ENCODE measurements at places on chromosomes 12 and 14.

- DNase-seq: peak; percentile 95
Observed at GRCh38 chr12:132559652-132560363, 50.6 kb downstream of the LRCOL1 start.

GRCh38 chr12:20011200-20011599 lies 357.1 kb upstream of the PDE3A start:
- no peak for DNase-seq

GRCh38 chr12:132364348-132364902 lies 35.0 kb upstream of the GALNT9 start:
- DNase-seq: no peak

DNA sequence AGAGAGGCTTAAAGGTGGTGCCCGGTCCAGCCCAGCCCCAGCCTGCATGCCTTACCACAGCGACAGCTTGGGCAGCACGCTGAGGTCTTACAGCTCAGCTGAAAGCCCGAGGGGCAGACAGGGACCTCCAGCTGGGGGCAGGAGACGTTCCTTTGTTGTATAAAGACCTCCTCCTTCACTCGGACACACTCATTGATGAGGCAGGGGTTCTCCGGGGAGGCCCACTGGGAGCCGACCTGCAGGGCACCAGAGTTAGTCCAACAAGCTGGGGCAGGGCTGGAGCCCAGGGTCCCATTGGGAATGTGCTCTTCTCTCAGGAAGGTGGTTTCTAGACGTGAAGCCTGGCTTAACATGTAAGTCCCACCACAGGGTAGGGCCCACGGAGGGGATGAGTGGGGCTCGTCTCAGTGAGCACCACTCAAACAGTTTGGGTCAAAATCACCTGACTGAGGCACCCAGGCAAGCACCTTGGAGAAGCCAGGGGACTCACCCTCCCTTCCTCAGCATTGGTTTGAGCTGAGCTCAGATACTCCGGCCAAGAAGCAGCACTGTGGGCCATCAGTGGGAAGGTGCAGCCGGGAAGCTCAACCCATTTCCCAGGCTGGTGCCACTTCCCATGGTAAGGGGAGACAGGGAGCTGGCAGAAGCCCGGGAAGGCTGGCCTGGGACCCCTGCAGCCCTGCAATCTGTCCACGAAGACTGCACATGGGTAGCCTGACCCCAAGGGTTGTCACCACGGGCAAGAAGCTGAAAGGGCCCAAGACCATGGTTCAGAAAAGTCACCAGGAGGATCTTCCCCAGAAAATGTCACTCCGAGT lies 24.3 kb upstream of the ANO2 start:
- no peak for DNase-seq

DNA sequence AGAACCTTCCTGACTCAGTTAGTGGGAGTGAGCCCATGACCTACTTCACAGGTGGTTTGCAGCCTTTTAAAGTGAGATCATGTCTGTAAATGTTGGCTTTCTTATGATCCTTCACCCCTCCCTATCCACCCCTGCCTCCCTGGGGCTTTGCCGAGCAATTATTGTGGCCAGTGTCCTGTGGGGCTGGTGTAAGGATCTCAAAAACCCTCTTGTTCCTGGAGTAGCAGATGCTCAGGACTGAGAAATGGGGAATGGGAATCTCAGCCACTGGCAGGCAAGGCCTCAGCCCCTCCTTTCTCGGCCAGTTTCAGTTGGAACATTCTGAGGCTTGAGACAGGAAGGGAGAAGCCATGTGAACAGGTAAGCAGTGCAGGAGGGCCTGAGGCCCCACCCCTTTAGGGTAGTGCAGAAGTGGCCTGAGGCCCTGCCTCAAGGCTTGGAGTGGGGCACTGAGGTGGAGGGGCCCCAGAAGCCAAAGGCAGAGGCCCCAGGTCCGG lies 53.8 kb downstream of the PLEKHG3 start:
- no peak for DNase-seq

DNA sequence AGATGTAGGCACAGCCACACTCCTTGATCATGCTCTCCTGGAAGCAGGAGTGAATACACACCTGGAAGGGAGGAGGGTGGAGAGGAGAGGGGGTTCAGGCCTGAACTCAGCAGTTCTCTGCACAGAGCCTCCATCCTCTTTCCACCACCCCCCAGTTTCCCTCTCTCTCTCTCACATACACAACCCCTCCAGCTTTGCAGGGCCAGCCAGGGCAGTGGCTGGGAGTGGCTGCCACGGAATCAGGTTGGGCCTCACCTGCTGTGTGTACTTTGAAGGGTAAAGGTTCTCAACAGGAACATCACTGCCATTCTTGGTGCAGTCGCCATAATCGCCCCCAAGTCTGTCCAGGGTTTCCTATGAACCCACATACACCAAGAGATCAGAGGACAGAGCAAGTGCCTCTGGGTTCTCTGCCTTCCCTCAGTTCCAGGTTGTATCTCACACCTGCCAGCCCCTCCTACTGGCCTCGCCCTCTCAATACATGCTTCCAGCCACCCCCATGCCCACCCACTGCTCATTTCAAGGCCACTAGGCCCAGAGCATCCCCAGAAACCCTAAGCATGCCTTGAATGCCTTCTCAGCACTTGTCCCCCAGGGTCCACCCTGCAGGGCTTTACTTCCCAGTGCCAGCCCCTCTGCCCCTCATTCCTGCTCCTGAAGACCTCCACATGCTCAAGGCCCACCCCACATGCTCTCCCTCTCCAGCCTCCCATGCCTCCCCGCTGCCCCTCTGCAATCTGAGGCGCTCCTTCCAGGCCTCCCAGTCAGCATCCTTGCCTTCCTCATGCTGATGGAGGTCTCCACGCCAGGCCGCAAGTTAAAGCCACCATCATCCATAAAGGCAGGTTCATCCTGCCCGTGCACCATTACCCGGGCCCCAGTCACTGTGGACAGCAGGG lies 12.9 kb upstream of the TNFRSF1A start:
- DNase-seq: no peak

- DNase-seq: no peak
Observed at GRCh38 chr12:109266106-109266879, 42.8 kb downstream of the FOXN4 start.

- no peak for DNase-seq
Observed at GRCh38 chr12:95484524-95484923, 10.6 kb downstream of the METAP2 start.

DNA sequence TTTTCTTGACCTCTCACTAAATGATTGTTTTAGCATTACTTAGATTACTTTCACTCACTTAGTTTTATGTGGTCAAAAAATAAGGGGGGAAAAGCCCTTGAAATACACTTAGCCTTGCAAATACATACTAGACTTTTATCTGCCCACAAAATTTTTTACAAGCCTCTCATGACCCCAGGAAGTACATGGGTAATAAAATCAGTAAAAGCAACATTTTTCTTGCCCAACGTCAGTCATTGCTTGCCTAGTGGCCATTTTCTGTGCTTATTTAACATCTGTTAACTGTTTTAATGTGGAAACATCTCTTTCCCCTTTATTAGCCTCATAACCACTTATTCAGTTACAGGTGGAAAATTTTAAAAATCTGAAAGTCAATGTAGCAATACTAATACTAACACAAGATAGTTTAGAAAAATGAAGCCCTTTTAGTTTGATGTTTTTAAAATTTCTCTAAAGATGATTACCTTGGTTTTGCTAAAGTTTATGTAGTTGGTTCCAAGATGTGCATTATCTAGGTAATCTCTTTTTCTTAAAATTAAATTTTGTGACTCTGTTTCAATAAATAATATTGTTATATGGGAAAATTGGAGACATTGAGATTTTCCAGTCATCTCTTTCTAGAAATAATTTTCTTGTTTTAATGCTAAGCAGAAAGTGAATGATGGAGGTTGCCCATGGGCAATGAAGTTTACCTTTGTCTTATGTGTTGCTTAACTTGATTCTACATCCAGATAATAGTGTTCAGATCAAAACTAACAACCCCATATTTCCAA lies 175.5 kb downstream of the TMTC2 start:
- no peak for DNase-seq

- no peak for DNase-seq
Observed at GRCh38 chr12:88361493-88361892, 218.8 kb downstream of the KITLG start.

DNA sequence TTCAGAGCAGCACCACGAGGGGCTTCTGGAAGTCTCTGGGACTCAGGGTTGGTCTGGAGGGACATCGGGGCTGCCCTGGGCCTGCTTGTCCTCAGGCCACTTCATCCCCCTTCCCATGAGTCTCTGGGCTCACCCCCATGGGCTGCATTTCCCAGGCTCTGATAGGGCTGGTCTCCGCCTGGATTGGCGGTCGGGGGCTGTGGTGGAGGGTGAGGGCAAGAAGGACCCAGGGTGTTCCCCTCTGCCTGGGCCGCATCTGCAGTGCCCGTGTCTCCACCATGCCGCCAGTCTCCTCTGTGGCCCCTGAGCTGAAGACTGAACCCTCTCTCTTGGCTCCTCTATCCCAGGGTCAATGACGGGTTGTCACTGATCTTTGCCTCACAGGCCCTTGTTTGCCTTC lies 242.1 kb downstream of the ADGRD1 start:
- no peak for DNase-seq

DNA sequence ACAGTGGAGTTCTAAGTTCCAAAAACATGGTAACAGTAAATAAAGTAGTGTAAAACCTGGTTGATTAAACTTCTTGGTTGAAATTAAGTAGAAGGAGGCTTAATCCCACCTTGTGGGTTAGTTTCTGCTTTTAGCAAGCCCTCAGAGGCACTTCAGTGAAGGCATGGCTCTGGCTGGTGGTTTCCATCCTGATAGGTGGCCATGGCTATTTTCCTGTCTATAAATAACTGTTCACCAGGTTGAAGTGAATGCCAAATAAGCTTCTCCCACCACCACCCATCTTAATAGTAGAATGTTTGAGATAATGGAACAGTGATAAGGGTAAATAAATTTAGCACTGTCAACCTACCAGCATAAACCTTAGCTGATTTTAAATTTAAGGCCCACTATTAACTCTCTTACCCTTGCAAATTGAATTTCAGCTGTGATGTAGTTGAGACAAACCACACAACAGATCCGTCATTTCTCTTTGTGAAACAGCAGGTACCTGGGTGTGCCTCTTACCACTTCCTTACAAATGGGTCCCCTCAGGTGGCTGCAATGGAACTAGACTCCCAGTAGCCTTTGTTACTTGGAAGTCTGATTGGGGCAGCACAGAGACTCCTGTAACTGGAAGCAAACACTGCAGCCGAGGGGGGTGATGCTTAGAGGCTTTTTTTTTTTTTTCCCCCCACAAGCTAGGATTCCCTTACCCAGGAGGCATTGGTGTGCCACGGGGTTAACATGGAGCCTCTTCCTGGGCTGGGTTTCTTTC lies 41.4 kb downstream of the DAAM1 start:
- no peak for DNase-seq

DNA sequence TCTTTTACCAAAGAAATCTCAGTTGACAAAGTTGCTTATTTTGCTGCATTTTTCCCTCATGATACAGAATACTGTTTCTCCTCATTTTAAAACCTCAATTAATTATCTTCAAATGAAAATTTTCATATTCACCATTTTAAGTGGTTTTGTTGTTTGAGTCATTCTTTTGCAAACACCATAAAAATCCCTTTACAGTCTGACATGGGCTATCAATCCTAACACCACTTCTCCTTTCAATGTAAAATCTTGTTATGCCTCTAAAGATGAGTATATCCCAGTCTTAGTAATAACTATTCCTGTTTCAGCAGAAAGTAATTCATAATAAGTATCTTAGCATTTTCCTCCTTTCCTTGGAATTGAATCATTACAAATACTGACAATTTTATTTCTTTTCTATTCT lies 192.2 kb downstream of the SYT1 start:
- no peak for DNase-seq

DNA sequence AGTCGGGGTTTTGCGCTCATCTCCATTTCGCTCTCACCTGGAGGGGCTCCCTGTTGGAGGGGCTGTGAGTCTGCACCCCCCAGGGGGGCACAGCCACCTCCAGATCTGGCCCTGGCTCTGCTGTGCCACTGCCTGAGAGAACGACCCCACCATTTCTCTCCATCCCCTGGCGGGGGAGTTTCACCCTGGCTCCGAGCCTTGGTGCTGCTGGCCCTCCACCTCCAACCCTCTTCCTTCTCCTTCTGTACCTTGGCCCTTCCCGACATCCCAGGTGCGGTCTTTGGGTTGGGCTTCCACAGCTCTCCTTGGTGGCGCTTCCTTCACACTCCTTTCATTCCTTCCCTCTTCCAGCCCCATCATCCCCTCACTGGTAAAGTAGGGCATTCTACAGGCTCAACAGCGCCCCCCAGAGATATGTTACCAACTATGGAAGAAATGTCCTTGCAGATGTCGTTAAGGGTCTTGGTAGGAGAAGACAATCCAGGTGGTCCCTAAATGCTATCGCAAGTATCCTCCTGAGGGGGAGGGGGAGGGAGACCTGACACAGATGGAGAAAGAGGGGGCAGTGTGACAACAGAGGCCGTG lies 16.3 kb downstream of the SERPINA1 start:
- no peak for DNase-seq

DNA sequence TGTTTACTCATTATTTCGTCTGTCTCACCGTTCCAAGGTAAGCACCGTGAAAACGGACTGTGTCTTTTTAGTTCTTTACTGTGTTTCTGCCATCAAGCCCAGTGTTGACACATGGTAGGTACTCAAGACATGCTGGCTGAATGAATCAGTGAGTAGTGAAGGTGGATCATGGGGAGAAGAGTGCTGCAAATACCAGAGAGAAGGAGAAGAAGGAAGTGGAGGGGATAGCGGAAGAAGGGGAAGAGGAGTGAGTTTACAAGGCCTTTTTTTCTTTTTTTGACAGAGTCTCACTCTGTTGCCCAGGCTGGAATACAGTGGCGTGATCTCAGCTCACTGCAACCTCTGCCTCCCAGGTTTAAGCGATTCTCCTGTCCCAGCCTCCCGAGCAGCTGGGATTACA lies 54.6 kb downstream of the ETV6 start:
- no peak for DNase-seq

- DNase-seq: no peak
Observed at GRCh38 chr12:15684896-15685658, 104.1 kb downstream of the EPS8 start.

GRCh38 chr12:89161557-89161956 lies 190.7 kb downstream of the DUSP6 start:
- DNase-seq: no peak

DNA sequence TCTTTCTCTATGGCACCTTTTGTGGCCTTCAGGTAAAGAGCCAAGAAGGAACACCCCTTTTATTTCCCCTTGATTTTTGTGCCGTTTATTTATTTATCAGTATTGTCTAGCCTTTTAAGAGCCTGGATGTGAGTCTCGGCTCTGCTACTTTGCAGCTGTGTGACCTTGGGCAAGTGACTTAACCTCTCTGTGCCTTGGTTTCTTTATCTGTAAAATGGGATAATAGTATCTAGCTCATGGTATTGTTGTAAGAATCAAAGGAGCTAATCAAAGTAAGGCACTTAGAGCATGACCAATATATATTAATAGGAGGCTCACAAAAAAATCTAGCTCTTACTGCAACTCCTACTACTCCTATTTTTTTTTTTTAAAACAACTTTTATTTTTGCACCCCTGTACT lies 179.7 kb downstream of the CHST11 start:
- no peak for DNase-seq

DNA sequence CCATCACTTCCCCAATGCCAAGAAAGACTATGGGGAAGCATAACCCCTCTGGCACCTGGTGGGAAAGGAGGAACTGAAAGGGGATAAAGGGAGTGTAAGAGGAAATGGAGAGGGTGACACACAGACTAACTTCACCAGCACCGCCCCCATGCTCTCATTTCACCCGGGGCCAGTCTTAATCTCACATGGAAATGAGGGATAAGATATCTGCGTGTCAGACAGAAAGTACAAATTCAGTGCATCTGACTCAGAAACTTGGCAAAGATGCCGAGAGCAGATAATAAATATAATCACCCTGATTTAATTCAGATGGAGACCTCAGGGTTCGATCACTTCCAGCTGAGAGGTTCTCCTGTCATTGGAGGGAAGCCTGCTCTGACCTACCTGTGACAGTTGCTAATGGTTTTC lies 191.6 kb downstream of the DUSP6 start:
- no peak for DNase-seq
